CD4-positive, alpha-beta T cell treated with Interleukin-6 at 100 ng/mL for 8 hours (primary cell): ENCODE measurements at places on chromosomes 3 and 15.

GRCh38 chr3:106371221-106371970, 502.6 kb upstream of the CBLB start:
- no peak for DNase-seq

- no peak for DNase-seq
Observed at GRCh38 chr3:164539215-164539614, 539.1 kb downstream of the SI start.

DNA sequence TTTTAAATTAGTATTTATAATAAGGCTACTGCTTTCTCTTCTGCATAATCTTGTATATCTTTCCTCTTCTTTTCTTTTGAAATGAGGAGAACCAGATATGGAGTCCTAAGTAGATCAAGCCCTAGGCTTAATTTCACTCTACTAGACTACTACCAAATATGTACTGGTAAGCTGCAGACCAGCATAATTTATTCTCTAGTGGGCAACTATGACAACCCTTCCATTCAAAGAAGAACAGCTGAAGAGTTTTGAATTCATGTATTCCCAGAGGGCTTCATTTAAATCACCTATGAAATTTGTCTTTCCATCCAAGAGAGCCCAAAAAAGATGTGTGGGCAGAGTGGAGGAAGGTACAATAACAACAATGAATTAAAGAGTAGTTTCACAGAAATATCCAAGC, 10.0 kb downstream of the RAD18 start:
- DNase-seq, result no peak

DNA sequence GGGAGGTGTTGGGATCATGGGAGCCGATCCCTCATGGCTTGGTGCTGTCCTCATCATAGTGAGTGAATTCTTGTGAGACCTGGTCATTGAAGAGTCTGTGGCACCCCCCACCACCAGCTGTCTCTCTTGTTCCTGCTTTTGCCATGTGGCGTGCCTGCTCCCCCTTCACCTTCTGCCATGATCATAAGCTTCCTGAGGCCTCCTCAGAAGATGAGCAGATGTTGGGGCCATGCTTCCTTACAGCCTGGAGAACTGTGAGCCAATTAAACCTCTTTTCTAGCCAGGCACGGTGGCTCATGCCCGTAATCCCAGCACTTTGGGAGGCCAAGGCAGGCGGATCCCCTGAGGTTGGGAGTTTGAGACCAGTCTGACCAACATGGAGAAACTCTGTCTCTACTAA, 37.0 kb upstream of the CGNL1 start:
- DNase-seq, result no peak

- no peak for DNase-seq
Observed at GRCh38 chr3:11145888-11146287, 8.4 kb upstream of the HRH1 start.

- DNase-seq, result no peak
Observed at GRCh38 chr3:99668044-99668443, 29.6 kb downstream of the COL8A1 start.

DNA sequence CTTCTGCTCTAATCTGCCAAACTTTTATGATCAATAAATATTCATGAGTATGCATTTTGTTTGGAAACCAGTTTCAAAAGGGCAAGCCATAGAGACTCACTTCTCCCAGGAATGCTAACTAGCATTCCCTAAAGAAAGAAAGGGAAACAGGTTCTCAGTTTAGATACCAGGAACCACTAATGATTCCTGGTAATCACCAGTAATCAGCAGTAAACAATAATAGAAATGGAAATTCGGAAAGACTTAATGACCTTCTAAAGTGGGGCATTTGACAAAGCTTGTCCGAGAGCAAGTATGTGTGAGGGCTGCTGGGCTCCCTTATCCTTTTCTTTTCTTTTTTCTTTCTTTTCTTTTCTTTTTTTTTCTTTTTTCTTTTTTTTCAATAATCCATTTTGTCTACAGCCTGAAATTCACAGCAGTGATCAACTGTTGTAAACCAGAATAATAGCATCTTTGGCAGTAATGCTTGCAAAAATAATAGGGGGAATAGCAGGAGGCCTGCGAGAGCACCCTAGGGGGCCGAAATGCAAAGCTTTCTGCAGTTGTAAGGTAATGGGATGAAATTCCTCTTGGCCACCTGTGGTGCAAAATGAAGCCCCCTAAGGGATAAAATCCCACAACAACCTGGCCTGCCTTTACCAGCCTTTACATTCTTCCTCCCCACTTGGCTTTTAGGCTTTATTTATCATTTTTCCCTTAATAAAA, 253.2 kb downstream of the ZPLD1 start:
- no peak for DNase-seq
